ENCODE measurements at places on chromosomes 5 and 9.

DNA sequence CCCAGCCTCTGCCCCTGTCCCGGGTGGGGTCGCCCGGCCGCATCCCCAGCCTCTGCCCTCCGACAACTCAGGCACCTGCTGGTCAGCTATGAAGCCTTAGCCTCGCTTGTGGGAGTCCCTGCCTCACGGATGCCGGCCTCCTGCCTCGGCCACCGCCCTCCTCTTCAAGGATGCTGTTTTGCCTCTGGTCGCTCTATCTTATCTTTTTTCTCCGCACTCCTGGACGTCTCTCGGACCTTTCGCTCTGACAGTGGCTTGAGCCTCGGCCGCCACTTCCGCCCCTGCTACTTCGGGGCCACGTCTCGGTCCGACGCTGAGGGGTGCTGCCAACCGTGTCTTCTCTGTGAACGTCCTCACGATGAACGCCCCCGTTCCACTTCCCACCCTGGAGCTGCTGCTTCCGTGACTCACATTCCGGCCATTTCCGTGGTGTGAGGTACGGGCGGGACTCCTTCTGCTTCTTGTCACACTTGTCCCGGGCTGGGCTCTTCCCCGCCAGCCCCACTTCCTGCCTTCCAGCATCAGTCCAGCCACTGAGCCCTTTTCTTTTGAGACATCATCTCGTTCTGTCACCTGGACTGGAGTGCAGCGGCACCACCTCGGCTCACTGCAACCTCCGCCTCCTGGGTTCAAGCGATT, 26.3 kb downstream of the SLC9A3 start:
- DNase-seq: no peak

DNA sequence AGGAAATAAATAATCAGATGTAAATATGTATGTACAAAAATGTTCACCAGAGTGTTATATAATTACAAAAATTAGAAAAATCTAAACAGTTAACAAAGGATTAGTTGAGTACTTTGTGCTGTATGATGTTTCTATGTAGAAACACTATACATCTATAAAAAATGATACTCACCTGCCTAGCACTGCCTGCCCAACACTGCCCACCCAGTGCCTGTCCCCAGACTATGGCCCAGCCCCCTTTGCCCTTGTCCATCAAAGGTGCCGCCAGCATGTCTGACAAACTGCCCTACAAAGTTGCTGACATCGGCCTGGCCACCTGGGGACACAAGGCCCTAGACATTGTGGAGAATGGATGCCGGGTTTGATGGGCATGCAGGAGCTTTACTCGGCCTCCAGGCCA, 6.1 kb upstream of the MEGF9 start:
- no peak for DNase-seq

DNA sequence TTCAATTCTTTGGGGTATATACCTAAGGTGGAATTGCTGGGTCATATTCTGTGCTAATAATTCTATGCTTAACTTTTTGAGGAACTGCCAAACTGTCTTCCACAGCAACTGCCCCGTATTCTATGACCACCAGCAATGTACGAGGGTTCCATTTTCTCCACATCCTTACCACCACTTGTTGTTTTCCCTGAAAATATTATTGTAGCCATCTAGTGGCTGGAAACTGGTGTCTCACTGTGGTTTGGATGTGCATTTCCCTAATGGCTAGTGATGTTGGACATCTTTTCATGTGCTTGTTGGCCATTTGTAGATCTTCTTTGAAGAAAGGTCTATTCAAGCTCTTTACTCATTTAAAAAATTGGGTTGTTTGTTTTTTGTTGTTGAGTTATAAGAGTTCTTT, 30.7 kb downstream of the MSX2 start:
- DNase-seq: peak; percentile 3

GRCh38 chr5:149409268-149409948, 30.3 kb upstream of the IL17B start:
- DNase-seq: no peak

GRCh38 chr5:17132444-17133083, 84.9 kb upstream of the BASP1 start:
- peak; percentile 46 for DNase-seq

- peak; percentile 86 for DNase-seq
Measured at GRCh38 chr5:174532455-174533453, 191.6 kb upstream of the MSX2 start.

Data from KBM-7 (cell line).